ENCODE measurements at places on chromosomes 11 and 22. TPM values are rescaled to one million over a fixed set of nuclear protein-coding genes. Genes with fewer than 3 reads are reported as not detected.

The RASSF7 gene
- total RNA-seq: 6.2 TPM

The PDXP gene
- total RNA-seq: 5.0 TPM

The ROBO3 gene
- 18.1 TPM for total RNA-seq

The MPEG1 gene
- under 0.01 TPM for total RNA-seq

The JHY gene
- 12.7 TPM for total RNA-seq

DNA sequence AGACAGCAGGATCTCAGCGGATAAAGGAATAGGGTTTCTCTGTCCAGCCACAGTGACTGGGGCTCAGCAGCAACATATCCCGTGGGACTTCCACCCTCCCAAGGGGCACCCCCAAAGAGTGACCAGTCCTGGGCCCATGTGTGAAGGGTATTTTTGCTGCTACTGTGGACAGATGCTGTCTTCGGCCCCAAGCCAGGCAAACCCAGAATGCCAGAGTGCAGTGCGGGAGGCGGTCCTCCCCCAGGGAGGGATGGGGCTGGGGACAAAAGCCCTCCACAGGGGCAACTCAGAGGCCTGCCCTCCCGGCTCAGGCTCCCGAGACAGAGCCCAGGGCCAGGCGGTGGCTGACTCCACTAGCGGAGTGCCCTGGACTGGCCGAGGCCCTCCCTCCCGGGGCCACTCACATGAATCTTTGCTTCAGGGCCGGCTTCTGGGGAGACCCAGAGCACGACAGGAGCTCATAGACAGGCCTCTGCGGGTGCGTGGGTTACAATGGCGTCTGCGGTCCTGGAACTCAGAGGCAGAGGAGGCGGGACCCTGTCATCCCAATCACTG lies 34.7 kb upstream of the WNT7B start:
- peak; percentile 75 for DNase-seq

- DNase-seq: no peak
Observed at GRCh38 chr11:76723548-76723947, 53.0 kb upstream of the LRRC32 start.

GRCh38 chr11:64744544-64745188 lies 724 bp upstream of the RASGRP2 start:
- DNase-seq: peak; percentile 84

DNA sequence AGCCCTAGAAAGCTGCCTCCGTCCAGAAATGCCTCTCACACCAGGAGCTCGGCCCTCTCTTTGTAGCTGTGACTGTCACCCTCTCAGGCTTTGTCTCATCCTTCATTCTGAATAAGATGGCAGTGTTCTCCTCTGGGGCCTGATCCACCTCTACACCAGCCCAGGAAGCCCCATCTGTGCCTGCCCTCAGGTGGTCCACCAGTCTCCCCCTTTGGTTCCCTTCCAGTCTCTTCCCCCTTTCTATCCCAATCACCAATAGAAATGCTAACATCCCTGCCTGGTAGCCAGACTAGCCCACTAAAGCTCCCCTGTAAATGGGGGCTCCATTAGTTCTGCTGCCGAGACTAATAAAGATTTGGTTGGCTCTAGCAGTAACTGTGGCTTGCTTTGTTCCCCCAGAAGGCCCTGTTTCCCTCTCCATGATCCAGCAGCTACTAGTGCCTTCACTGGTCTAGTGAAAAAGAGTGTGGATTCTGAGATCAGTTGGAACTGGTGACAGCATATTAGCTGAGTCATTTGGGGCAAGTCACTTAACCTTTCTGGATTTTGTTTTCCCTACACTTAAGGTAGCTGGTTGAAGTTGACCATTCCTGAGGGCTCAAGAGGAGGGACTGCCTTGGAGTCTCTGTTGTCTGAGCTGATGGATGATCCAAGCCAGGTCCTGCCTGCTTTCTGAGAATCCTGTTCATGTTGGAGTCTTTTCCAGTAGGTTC lies 16.2 kb downstream of the PLEKHB1 start:
- DNase-seq: peak; percentile 73

GRCh38 chr22:46085828-46086576 lies 64.3 kb upstream of the PPARA start:
- peak; percentile 95 for DNase-seq

DNA sequence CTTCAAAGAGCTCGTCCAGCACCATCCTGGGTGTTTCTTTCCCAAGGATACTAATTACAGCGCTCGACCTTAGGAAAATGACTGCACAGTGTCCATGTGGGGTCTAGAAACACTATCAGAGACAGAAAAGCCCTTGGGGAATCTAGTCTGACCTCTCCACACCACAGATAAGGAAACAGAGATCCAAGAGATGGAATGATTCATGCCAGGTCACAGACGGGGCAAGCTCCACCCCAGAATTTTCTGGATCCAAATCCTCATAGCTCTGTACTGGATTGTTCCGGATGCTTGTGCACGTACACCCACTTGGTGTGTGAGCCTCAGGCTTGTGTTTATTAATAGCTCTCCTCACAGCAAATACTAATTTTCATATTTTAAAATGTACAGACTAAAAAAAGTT lies 11.3 kb downstream of the ABTB2 start:
- DNase-seq: peak; percentile 84
